ENCODE measurements at places on chromosomes 5 and 9. TPM values are rescaled to one million over a fixed set of nuclear protein-coding genes. Genes with fewer than 3 reads are reported as not detected.

The OTP gene
- total RNA-seq: 0.19 TPM

The PHF24 gene
- total RNA-seq: 1.00 TPM

The TLX3 gene
- total RNA-seq: not detected

The GABRA6 gene
- not detected for total RNA-seq

The GM2A gene
- total RNA-seq: 19.4 TPM

The PCDHB11 gene
- not detected for total RNA-seq

The SPATA31D4 gene
- not detected for total RNA-seq

The MARCOL gene
- total RNA-seq: not detected

The FUT7 gene
- total RNA-seq: 1.6 TPM

GRCh38 chr9:92739346-92739970 lies 25.2 kb downstream of the BICD2 start:
- no peak for DNase-seq

DNA sequence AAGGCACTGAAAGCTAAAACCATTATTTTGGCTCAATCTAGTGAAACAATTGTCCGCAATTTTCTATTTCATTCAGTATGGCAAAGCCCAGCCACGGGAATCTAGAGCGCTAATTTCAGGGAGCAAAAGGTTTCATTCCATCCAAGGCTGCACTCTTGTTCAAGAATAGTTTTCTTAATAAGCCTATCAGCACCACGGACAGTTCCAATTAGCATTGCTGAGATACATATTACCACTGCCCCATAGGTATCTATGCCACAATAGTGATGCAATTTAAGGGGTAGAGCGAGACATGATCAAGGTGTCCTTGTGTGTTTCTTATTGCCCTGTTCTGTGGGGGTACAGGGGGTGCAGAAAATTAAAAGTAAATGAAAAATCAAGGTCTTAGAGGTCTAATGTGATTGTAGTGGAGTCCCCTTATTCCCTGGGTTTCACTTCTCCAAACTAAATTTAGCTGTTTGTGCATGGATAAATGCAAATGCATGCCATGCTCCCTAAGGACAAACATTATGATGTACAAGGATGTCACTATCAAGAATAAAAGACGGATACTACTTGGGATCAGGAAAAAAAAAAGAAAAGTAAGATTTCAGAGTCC lies 45.5 kb downstream of the SPOCK1 start:
- no peak for DNase-seq

GRCh38 chr9:26870292-26870691 lies 22.3 kb downstream of the CAAP1 start:
- DNase-seq: no peak

GRCh38 chr5:179051784-179052183 lies 8.4 kb upstream of the ZNF354C start:
- DNase-seq: no peak

GRCh38 chr9:37706290-37706689 lies 47.3 kb upstream of the TRMT10B start:
- DNase-seq: no peak

DNA sequence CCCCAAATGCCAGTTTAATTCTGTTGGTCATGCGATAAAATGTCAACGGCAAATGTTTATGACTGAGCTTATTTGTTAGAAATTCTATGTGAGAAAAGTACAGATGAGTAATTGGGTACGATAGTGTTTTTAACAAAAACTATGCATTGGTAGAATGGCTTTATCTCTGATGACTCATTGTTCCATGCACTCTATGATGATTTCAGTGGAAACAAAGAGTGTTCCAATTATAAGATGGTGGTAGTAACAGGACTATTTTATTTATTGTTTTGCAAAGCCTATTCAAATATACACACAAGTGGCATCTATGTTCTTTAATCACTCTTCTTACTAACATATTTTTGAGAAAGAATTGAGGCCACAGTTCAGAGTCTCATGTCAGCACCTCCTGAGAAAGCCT lies 353.7 kb upstream of the IRX2 start:
- no peak for DNase-seq

GRCh38 chr9:100581661-100582060 lies 3.8 kb downstream of the CAVIN4 start:
- no peak for DNase-seq

GRCh38 chr5:32851559-32852173 lies 140.5 kb downstream of the NPR3 start:
- no peak for DNase-seq

DNA sequence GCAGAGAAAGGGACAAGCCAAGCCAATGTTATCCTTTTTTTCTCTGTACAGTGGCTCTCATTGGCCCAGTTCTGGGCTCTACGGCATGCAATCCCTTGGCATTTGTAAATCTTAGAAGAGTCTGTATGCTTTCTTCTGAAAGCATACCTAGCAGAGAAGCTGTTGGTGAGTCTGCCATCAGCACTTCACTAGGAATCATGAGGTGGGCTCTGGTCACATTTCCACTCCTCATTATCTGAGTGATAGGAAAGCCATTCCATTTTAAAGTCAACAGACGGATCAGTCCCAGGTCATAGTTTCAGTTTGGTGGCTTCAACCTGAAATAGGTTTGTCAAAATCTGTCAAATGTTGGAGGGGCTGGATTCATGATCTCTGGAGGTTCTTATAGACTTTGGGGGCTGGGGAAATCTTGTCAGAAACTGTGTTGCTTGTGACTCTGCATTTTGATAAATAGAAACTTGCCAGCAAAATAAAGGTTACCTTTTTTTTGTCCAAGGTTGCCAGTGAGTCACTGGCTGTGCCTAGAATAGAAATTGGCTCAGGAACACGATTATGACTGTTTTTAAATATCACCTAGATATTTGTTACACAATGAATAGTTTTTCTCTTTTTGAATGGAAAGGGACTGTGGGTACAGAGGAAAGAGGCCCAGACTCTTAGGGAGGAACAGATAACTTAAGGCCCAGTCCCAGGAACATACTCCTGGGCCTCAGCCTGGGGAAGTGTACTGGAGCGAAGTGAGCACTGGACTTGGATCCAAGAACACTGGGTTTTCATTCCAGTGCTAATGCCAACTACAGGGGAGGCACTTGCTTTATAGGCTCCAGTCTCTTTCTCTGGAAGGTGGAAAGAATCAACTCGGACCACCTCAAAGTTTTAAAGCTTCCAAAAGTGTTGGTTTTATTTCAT lies 183.1 kb downstream of the NMUR2 start:
- DNase-seq: no peak

DNA sequence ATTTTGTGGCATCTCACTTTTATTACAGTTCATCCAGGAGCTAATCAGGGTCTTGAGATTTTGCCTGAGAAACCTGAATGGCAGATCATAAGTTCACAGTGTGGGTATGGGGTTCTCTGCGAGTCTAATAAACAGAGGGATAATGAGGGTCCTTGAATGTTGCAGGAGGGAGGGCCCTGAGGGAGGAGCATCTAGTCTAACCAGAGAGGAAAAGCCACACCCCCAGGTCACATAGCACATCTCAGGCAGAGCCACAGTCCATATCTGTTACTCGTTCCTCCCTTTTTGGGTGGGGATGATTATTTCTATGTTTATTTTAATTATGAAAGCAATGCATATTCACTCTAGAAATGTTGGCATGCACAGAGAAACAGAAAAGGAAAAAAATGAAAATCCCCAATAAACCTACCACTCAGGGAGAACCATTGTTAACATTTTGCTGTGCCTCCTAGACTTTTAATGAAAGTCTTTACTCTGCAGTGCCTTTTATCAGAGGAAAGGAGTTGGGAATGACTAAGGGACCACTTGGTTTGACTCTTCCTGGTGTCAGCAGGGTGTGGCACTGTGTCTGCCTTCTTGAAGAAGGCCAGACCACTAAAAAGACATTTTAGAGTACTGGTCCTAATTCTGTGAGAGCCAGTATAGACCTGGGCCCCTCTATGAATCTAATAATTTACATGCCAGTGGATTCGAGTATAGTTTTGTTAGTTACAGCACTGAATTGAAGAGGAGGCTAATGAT lies 2.8 kb downstream of the GALNT12 start:
- DNase-seq: no peak

DNA sequence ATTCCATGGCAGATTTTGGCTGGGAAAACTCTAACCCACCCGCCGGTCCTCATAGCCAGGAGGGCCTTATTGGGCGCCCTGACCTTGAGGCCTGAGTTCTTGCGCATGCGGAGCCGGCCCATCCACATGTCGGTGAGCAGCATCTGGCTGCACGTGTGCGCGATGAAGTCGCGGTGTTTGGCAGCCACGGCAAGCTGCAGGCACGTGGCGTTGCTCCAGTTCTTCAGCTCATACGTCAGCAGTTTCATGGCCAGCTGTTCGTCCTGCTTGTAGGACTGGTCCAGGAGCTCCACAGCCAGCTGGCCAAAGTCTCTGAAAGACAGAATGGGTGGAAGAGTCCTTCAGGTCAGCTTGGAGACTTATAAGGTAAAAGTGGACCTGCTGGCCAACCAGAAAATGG lies 204.3 kb upstream of the KLF9 start:
- no peak for DNase-seq

GRCh38 chr5:95029569-95030366 lies 255.1 kb downstream of the MCTP1 start:
- DNase-seq: no peak

DNA sequence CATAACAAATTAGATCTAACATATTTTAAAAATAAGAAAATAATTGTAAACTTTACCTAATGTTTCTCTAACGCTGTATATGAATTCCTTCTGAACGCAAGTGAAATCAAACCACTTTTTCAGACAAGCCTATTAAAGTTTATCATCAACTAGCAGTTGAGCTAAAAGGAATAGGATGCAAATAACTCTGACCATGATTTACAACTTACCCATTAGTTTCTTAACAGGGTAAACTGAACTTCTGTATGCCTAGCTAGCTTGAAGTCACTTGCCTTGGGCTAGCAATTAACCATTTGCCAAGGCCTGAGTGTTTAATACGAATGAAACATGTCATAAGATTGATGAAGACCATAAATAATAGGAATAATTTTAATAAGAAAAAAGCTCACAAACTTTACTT lies 762.7 kb upstream of the ARRDC3 start:
- DNase-seq: no peak

GRCh38 chr5:99386406-99387077 lies 457.7 kb upstream of the CHD1 start:
- no peak for DNase-seq

- DNase-seq: no peak
Observed at GRCh38 chr5:20610681-20611080, 622.7 kb upstream of the CDH18 start.

- DNase-seq: no peak
Observed at GRCh38 chr5:55416306-55416705, 108.5 kb downstream of the MTREX start.

GRCh38 chr9:36929350-36929675 lies 104.8 kb downstream of the PAX5 start:
- no peak for DNase-seq

- no peak for DNase-seq
Observed at GRCh38 chr5:152046361-152046760, 121.7 kb upstream of the GLRA1 start.

DNA sequence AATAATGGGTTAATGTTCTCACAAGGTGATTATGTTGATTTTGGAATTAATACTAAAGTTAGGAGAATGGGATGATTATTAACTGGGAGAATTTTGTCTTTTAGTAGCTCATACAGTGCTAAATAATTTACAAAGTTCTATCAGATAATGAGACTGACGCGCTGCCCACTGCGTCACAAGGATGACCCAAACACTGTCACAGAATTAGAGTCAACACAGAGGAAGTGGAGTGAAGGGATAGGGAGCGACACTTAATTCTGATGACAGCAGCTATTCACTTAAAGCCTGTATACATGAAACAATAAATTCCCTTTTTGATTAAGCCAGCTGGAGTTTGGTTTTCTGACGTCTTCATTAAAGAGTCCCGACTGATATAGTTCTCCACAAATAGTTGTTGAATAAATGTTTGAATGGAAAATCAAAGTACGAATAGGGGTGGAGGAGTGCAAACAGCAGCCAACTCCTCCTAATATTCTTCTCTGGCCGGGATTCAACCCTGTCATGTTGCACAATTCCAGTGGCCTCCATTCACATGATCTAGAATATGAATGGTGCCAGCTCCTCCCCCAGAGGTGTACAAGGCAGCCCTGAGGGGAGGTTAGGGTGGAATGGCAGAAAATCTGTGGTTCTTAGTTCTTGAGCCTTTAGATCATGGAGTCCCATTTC lies 140.3 kb downstream of the PCSK1 start:
- no peak for DNase-seq
